Activated T-helper 2 cell treated with anti-CD3 and anti-CD28 coated beads, Interferon-gamma antibody, Interleukin-2, Interleukin-4, amounts not matched to agents 10 μg/mL and 5 μg/mL and 100 μg/mL, durations not matched to agents 14 hours and 24 hours and 36 hours (primary cell): ENCODE measurements at places on chromosomes 2 and 18.
A peak's percentile ranks its signal among the peaks of the same experiment; 100 is the strongest.

GRCh38 chr2:52775674-52776073, 991.9 kb upstream of the CHAC2 start:
- H3K27me3 ChIP-seq = no peaks in the 10 kb centered on the region
- no peak for DNase-seq
- H3K27ac ChIP-seq = no peak overlapping the region
- H3K4me1 ChIP-seq = no peaks in the 10 kb centered on the region
- H3K36me3 ChIP-seq = no peaks in the 10 kb centered on the region
- H3K4me3 ChIP-seq = no peak overlapping the region

DNA sequence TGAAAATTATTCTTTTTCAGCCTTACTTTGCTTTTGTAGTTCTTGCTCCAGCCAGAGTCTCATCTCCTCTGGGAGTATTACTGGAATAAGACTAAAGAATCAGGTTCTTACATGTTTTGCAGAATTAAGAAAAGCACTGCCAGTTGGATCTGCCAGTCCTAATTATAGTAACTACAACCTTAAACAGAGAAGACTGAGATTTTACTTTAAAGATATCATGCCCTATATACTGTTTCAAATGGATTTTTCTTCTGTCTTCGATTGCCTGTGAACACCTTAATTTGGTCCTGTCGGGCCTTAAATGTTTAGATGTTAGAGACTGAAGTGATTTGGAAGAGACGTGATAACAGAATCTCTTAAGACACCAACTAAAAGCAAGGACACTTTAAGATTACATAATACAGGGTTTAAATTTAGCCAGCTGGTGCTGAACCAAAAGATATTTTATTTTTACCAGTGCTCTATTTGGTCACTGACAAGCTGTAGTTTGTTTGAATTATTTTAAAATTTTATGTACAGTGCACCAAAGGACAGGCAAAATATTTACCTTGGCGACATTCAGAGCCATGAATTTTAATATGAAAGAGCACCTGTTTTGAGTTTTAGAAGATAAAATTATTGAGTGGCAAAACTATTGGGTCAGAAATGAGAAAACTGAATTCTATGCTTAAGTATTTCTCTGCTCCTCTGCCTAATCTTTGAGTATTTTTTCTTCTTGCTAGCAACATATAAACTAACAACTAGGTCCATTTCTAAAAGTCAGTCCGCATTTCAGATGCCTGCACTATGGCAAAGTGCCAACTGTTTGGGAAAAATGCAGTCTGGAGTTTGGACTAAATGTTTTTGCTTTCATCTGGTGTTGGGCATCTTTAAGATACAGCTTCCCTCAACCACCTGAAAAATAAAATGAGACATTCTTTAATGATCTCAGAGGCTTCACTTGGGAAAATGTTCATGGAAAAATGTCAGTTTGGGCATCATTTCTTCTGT, 300.0 kb downstream of the XIRP2 start:
- H3K4me1 ChIP-seq = no peaks in the 10 kb centered on the region
- no peak overlapping the region for H3K27ac ChIP-seq
- no peak overlapping the region for H3K4me3 ChIP-seq
- DNase-seq = no peak
- H3K36me3 ChIP-seq = no peaks in the 10 kb centered on the region

DNA sequence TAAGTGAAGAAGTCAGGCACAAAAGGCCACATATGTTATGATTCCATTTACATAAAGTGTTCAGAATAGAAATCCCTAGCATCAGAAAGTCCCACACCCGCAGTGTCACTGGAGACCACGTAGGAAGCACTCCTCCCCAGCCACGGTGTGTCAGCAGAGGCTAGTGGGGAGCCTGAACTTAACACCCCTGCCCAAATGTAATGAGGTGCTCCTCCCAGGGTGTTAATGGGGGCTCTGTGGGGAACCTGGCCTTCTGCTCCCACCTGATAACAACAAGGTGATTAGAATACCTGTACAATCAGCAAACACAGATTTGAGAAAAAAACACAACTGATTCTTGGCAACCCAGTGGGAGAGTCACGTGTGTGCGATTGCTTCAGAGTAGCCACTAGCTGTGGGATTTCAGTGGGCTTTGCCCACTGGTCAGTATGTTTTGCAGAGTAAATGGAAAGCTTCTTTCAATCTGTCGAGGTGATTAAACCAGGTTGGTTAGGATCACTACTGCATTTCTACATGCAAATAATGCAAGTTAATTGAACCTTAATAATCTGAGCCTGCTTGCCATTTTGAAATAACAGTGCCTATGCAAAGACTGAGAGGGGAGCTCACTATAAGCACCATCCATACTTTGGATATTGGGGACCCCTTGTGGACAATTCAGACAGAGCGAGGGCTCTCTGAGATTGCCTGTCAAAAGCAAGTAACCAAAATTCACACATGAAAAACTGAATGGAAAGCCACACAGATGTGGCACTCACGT, 20.6 kb upstream of the ATRAID start:
- H3K4me3 ChIP-seq = no peak overlapping the region
- DNase-seq = peak; percentile 35
- H3K27ac ChIP-seq = no peak overlapping the region
- no peaks in the 10 kb centered on the region for H3K36me3 ChIP-seq
- H3K4me1 ChIP-seq = no peaks in the 10 kb centered on the region

- peaks cover 36% of the 10 kb centered on the region for H3K4me1 ChIP-seq
- peak overlapping the region; percentile 84 for H3K27ac ChIP-seq
- no peak overlapping the region for H3K4me3 ChIP-seq
- DNase-seq = no peak
Measured at GRCh38 chr2:112881217-112881985, 29.6 kb upstream of the IL37 start.

DNA sequence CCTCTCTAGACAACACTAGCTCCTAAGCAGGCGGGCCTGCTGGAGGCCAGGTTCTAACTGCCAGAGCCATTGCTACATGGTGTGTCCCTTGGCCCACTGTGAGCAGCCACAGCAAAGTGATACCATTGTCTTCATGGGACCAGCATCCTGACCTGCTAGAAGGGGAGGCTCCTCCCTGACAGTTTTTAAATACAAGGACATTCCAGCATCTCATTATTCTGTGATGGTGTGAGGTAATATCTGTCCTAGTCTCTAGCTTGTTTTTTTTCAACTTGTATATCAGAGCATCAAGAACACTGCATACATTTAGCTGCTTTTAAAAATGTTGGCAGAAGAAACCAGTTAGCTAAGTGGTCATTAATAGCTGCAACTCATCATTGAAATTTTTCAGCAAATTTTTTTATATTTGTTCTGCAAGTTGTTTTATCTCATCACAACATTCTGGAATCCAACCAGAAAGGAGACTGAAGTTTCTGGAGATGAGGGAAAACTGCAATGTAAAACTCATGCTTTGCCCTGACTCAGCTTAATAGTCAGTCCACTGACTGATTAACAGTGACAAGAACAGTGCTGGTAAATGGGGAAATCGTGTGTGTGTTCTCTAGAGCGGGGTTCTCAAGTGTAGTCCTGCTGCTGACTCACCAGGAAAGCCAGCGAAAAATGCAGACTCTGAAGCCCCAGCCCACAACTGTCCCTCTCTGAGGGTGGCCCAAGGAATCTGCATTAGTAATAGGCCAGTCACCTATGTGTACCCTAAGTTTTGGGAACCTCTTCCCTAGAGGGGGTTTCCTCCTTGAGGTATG, 17.8 kb downstream of the MAPRE3 start:
- no peak for DNase-seq
- H3K27me3 ChIP-seq = peaks cover 3% of the 10 kb centered on the region
- H3K4me3 ChIP-seq = no peak overlapping the region
- H3K4me1 ChIP-seq = no peaks in the 10 kb centered on the region
